ENCODE measurements at places on chromosomes 1 and 21. TPM values are rescaled to one million over a fixed set of nuclear protein-coding genes. Genes with fewer than 3 reads are reported as not detected.

- ATAC-seq: no peak
These were observed 32.0 kb downstream of the OLFM3 start for GRCh38 chr1:101964708-101965107.

DNA sequence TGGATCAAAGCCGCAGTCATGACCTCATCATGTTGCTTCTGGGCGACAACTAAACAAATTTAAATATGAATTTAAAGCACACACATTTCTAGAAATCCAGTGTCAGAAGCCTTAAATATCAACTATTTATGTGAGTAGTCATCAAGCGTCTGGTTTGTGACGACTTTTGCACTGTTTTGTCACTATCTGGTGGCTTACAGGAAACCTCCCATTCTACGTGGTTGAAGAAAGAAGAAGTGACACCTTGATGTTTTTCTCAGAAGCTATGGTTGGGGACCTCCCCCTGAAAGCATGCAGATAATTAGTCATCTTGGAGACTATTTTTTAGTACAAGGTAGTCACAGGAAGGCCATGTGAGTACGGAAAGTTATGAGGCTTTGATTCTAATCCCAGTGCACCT lies 58.5 kb downstream of the TENT5C start:
- peak; percentile 70 for ATAC-seq

GRCh38 chr1:209805875-209806760 lies at the start of gene IRF6:
Gene IRF6 (minus strand): TSS chr1:209806142. CDS start chr1:209801413, 4,729 bp downstream.
- peak; percentile 93 for ATAC-seq

DNA sequence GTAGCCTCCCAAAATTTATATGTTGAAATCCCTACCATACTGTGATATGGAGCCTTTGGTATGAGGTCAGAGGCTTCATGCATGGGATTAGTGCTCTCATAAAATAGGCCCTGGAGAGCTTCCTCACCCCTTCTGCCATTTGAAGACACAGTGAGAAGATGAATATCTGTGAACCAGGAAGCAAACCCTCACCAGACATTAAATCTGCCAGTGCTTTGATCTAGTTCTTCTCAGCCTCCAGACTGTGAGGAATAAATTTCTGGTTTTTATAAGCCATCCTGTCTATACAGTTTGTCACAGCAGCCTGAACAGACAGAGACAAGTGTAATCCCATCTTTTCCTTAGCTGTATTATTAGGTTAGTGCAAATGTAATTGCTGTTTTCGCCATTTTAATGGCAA lies 88.4 kb downstream of the OLFML2B start:
- ATAC-seq: no peak

GRCh38 chr1:20069874-20070273 lies at the start of gene PLA2G5:
Gene PLA2G5 (plus strand): TSS chr1:20070194. CDS start chr1:20084831, 14,637 bp downstream.
- ATAC-seq: no peak

GRCh38 chr1:237032029-237032428 lies 10.0 kb upstream of the RYR2 start:
- ATAC-seq: no peak

DNA sequence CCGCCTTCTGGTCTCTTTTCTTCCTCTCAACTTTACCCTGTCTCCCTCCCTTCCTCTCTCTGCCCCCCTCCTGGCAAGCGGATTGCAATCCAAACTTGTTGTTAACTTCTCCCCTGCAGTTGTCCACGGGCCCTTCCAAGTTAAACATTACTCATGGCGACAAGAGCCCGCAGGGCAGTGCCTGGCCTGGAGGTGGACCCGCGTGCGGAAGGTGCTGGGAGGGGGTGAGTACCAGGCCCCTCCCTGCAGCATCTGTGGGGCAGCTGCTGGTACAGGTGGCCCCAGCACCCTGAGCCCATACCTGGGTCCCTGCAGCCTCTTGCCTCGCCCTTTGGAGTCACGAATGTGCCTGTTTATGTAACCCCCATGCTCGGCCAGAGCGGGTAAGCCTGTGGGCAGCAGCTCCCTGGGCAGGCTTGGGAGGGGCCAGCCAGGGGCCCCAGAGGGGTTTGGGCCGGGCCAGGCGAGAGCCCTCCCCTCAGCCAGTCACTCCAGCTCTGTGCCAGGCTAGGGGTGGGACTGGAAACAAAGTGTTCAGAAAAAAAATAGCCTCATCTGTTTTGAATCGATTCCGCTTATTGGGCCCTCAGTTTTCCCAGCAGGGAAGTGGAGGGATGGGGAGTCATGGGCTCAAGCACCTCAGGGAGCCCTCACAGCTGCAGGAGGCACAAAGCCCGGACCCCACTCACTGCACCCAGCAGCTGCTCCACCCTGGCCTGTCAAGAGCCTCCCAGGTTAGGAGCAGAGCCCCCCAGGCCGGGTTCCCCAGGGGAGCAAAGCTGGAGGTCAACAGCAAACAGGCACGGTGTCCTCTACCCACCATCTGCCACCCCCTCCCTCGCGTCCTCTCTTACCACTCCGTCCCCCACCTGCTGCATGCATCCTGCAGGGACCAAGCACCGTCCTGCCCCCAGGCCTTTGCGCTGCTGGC lies 14.0 kb upstream of the FAAP20 start:
- no peak for ATAC-seq

GRCh38 chr1:178927003-178927402 lies 56.1 kb upstream of the ANGPTL1 start:
- ATAC-seq: no peak

- ATAC-seq: no peak
These were observed 746 bp downstream of the TADA1 start for GRCh38 chr1:166875302-166875733.

Gene PPP1R15B
- 27.5 TPM for total RNA-seq

GRCh38 chr1:209823143-209824041 lies 4.4 kb upstream of the UTP25 start:
- peak; percentile 70 for ATAC-seq

Gene FAM43B
- 0.12 TPM for total RNA-seq

DNA sequence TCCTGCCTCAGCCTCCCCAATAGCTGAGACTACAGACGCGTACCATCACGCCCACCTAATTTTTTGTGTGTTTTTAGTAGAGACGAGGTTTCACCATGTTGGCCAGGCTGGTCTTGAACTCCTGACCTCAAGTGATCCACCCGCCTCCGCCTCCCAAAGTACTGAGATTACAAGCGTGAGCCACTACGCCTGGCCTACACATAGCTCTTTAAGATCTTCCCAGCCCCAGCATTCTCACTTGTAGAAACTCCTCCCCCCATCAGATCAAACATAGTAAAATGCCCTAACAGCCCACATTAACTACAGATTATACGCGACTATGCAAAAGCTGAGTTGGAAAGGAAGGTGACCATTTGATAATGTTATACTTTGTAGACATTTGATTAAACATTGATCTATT lies 634.8 kb downstream of the MATN1 start:
- ATAC-seq: no peak

- peak; percentile 87 for ATAC-seq
These were observed 53.2 kb upstream of the RAB4A start for GRCh38 chr1:229217716-229218115.

- no peak for ATAC-seq
These were observed 20.9 kb downstream of the UMODL1 start for GRCh38 chr21:42091899-42092508.

Gene SLC44A5
- 0.60 TPM for total RNA-seq

GRCh38 chr21:15210235-15210678 lies 145.5 kb upstream of the NRIP1 start:
- ATAC-seq: peak; percentile 89

Gene RGS5
- 28.3 TPM for total RNA-seq

DNA sequence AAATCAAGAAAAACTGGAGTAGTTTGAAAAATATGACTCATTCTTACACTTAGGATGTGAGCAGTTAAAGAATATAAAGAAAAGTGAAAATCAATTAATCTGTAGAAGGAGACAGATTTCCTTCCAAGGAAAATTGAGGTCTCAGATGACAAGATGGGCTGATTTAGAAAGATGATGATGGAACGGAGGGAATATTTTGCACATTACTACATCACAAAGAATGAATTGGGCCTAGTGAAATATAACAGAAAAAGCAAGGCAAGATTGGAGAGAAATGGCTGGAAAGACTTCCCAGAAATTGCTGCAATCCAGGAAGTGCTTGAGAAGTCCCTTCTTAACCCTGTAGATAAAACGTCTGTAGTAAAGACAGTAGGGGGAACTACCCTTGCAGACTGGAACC lies 169.1 kb upstream of the SYT6 start:
- no peak for ATAC-seq

DNA sequence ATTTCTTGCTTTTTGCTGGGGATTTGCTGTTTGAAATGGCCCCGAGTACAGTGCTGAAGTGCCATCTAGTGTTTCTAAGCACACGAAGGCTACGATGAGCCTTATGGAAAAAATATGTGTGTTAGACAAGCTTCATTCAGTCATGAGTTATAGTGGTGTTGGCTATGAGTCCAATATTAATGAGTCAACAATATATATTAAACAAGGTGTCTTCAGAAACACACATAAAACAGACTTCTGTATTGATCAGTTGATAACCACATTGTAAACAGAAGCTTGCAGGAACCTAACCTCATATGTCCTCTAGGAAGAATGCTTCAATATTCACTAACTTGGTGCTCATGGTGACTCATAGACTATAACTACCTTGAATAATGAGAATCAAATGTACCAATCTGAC lies 1.7 kb upstream of the GJB5 start:
- ATAC-seq: no peak

- ATAC-seq: no peak
These were observed 76.6 kb upstream of the KIAA0040 start for GRCh38 chr1:175269151-175269550.

DNA sequence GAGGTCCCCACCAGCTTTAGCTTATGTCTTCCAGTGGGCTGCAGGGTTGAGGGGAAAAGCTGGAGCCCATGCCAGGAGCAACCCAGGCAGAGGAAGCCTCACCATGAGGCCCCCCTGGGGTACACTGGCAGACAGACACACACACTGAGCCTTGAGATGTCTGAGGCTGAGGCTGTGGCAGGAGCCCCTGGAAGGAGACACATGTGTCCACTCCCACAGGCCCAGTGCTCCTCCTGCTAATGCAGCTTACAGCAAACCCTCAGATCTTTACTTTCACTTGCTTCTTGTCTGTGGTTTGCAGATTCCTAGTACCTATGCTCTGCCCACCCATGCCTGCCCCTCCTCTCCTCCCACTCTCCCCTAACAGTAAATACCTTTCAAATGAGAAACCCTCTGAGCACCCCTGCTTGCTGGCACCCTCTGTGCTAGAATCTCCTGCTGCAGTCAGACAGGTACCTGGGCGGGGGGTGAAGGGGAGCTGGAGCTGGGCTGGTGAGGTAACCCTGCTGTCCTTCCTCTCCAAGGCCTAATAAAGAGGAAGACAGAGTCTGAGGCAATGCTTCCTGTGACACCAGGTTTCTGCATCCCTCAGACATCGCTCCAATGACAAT lies 63.4 kb upstream of the NEK2 start:
- no peak for ATAC-seq

- no peak for ATAC-seq
These were observed 837.6 kb upstream of the ADAMTS5 start for GRCh38 chr21:27804515-27804914.

Gene OR2L13
- total RNA-seq: not detected

Gene ZMYM1
- 17.5 TPM for total RNA-seq

- no peak for ATAC-seq
These were observed 85.7 kb downstream of the NRDC start for GRCh38 chr1:51792864-51793263.

DNA sequence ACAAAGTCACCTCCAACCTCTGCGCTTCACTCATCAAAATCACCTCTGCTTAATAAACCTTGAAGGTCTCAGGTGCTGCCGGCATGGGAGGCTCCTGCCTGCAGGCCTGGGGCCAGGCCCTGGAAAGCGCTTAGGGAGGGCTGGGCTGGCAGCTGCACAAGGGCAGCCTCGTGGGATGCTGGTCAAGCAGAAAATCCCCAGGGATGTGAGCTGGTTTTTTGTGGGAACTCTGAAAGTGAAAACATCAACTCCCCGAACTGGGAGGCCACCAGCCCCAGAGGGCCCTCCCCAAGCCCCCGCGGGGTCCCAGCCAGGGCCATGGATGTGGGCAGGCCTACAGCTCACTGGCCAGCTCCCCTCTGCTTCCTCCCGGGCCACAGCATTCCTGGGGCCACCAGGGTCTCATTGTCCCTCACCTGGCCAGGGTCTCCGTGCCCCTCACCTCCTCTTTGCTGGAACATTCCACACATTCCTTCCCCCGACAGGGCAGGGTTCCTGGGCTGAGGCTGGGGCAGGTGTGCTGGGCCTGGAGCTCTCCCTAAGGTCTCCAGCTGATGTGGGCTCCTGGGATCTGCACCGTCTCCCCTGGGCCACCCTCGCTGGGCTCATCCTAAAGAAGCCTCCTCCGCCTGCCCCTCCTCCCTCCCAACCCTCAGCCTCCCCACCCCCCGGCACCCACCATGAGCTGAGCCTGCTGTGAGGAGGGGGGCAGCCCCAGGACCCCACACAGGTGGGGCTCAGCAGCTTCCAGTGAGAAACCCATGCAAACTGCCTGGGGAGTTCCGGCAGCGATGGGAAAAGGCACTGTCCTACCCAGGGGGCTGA lies 36.0 kb upstream of the POFUT2 start:
- ATAC-seq: no peak

- no peak for ATAC-seq
These were observed 167.5 kb downstream of the TPR start for GRCh38 chr1:186207391-186208085.

Gene SH2D1B
- 3.4 TPM for total RNA-seq

DNA sequence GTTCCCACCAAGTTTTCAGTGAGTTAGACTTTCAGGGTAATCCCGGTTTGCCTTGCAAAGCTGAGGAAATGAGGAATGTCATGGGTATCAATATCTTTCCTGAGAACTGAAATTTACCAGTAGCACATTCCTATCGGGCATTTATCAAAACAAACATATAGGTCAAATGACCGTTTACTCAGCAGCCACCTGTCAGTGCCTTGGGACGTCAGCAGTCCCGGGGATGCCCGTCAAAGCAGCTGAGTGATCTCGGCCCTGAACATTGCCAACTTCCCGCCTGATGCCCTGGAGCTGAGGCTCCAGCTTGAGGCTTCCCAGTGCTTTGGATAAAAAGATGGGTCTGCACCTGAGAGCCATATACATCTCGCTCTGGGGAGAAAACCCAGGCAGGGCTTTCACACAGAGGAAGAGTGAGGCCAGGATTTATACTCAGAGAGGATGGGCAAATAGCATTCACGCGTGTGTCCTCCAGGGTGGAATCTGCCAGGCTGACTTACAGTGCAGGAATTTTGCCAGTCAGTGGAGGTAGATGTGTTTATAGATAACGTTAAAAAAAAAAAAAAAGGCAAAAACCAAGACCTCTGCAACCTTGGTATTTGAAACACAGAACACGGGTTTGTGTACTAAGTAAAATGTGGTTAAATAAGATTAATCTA lies 435.7 kb upstream of the VAMP3 start:
- ATAC-seq: no peak

Gene DCST1
- total RNA-seq: 0.32 TPM

DNA sequence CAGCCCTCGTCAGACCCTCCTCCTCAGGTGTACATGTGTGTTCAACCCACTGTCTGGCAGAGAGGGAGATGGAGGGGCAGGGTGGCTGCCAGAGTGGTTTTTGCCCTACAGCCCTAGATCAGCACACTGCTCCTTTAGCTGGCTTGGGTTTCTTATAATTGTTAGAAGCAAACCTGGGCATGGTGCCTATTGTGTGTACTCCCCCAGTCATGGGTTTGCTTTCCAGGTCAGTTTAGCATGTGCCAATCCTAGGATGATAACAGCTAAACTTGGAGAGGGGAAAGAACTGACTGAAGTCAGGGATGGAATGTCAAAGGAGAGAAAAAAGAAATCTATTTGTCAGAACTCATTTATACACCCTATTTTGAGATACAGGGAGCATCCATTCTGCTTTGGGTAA lies 63.3 kb downstream of the UCK2 start:
- no peak for ATAC-seq

Gene FAM72C
- 2.8 TPM for total RNA-seq
